ENCODE measurements at places on chromosomes 2 and 18.

DNA sequence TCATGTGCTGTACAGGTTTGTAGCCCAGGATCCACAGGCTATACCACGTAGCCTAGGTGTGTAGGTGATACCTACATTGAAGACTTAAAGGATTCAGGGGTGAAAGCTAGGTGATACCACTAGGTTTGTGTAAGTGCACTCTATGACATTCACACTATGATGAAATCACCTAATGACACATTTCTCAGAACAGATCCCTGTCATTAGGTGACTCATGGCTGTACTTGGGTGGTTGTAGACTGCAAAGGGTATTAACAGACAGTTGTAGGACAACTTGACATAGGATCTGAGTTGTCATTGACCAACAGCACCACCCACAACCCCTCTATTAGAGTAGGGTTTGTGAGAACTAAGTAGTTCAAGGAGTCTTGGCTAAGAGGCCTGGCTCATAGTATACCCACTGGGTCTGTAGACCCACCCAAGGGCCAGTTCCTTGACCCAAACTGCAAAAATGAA is 27.7 kb upstream of the SMCHD1 start:
- DNase-seq: no peak

- DNase-seq: no peak
Measured at GRCh38 chr2:100110614-100111000, 31.8 kb downstream of the AFF3 start.

DNA sequence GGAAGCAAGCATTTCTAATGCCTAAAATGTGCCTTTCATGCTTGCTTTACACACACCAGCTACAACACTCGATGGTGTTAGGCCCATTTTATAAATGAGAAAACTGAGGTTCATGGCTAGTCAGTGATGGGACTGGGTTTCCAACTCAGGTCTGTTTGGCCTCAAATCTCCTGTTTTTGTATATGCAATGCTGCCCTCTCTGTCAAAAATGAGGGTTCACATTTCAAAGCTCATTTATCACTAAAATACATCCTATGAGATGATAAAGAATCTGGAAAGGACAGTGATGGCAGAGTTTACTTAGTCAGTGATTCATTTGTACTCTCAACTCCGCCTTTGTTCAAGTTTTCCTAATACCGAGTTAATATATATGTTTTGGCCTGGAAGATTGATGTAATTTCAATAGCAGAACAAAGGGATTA is 92.3 kb downstream of the KCTD1 start:
- DNase-seq: no peak

GRCh38 chr2:222319586-222320435 is 21.0 kb upstream of the PAX3 start:
- no peak for DNase-seq

- DNase-seq: no peak
Measured at GRCh38 chr2:190809876-190810525, 70.6 kb upstream of the GLS start.

GRCh38 chr2:42850016-42850805 is 57.8 kb upstream of the HAAO start:
- no peak for DNase-seq

DNA sequence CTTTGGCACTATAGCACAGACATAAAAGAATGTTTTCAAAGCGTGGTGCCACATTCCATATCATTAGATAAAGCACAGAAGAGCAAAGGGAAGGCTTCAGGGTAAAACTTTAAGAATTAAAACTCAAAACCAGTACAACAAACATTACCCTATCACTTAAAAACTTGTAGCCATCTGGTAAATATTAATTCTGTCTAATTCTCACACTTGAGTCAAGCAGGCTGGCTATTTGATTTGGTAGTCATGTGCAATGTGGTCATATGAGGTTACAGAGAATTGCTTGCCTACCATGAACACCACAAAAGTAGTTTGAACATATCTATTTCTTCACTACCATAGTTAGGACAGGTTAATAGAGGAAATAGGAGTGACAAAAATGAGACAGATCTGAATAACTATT is 244.9 kb downstream of the IRS1 start:
- DNase-seq: no peak

- no peak for DNase-seq
Measured at GRCh38 chr2:9797681-9798556, 45.4 kb upstream of the TAF1B start.

- no peak for DNase-seq
Measured at GRCh38 chr2:112074506-112074905, 19.4 kb downstream of the TMEM87B start.

GRCh38 chr2:84026818-84027217 is 432.3 kb downstream of the SUCLG1 start:
- DNase-seq: no peak

DNA sequence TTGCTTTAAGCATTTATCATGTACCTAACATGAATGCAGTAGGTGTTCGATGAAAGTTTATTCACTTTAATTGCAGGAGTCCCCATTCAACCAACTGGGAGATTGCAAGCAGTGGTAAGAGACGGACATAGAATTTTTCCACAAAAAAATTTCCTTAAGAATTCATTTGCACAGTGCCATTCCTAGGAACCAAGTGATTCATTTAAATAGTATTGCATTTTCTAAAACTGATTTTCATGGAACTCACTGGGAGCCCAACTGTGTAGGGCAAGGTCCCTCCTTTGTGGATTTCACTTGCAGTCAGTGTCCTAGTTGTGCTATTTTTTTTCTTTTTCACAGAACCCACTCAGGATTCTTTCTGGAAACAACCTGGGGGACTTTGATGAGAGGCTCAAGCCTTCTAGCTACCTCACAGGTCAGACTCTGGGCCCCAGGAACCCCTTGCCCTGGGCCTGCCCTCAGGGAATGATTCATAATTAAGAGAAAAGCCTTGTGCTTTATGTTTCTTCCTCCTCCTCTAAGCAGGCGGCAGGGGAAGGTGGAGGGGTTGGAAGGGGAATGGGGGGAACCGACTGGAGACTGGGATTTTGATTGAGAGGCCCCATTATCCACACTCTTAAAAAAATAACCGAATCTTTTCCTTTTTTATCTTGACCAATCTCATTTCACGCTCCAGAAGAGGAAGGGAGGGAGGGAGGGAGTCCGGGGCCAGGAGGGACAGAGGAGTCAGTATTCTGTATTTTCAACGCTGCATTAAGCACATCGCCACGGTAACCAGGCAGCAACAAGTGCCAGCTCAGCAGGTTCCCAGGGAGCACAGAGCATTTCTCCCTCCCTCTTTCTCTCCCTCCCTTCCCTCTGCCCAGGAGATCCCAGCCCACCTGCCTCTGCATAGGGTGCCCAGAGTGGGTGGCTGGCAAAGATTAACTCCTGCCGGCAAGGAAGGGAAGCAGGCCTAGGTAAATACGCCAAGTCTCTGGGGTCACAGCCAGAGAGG is 51.8 kb downstream of the PSD4 start:
- no peak for DNase-seq

DNA sequence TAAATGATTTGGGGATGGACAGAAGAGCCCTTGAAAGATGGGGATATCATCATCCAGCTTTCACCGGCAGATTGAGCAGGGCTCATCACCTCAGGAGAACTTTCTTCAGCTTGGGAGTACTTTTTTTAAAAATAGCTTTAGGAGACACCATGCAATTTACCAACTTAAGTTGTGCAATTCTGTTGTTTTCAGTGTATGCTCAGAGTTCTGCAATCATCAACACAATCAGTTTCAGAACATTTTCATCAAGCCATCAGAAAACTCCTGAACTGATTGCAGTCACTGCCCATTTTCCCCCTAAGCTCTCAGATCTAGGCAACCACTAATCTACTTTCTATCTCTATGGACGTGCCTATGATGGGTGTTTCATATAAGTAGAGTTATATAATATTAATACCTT is 117.7 kb downstream of the CRIM1 start:
- DNase-seq: no peak

GRCh38 chr2:42288811-42289210 is 72.2 kb downstream of the COX7A2L start:
- DNase-seq: no peak

GRCh38 chr2:88596141-88596830 is 31.0 kb downstream of the EIF2AK3 start:
- no peak for DNase-seq

- no peak for DNase-seq
Measured at GRCh38 chr2:128307595-128307994, 11.1 kb downstream of the HS6ST1 start.

DNA sequence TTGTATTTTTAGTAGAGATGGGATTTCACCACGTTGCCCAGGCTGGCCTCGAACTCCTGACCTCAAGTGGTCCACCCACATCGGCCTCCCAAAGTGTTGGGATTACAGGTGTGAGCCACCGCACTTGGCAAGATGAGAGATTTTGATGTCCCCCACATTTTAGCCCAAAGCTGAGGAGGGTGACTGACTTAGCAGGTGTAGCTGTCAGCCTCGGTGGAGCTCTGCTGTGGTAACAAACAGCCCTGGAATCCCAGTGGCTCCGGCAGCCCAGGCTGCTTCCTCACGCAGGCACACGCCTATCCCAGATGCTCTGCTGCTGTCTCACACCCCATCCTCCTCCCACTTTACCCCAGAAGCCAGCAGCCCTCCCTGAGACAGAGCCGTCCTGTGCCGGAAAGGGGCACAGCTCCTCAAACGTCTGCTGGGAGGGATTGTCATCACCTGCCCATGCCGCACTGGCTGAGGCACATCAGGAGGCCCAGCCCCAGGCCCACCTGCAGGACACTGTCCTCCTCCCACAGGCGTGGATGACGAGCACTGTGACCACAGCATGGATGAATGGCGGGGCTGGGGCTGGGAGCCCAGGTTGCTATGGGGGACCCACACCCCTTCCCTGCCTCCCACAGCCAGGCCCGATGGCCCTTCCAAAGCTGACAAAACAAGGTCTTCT is 10.6 kb upstream of the BOK start:
- no peak for DNase-seq

GRCh38 chr2:230687498-230687897 is 25.1 kb upstream of the CAB39 start:
- no peak for DNase-seq

DNA sequence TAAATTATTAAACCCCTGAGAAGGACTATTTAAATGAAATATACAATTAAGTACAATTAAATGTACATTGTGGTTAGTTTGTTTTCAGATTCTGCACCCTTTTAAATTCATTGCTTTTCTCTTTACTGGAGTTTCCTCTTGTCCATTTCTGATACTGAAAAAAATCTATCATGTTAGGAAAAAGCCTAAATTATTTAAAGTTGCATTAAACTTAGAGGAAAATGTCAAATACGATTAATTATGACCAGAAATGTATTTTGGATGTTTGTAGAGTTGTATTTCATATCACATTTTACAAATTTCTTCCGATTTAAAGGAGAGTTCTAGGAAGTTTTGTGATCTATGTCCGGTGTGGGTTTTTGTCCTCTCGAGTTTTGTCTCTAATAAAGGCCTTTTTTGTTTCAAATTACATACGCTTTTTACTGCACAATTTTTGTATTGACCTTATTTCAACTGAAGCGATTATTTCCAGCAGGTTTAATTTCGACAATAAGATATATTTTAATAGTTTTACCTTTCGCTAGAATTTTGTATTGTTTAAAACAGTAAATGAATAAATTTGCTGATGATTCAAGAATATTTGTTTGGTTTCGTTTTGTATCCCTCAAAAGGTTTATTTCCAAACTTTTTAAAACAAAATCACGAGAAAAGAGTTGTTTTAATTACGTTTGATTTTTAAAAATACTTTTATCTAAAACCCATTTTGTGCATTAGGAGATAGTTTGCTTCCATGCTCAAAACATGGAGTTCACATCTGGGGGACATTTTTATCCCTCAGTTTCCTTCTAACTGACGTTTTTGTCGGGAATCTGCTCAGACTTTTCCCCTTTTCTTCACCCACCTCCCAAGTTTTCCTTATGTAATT is 3.3 kb upstream of the SATB2 start:
- no peak for DNase-seq

GRCh38 chr2:209331291-209331844 is 92.5 kb upstream of the MAP2 start:
- no peak for DNase-seq

- DNase-seq: no peak
Measured at GRCh38 chr2:120530781-120531180, 184.8 kb downstream of the INHBB start.

- no peak for DNase-seq
Measured at GRCh38 chr2:5007596-5007995, 684.6 kb upstream of the SOX11 start.

- DNase-seq: no peak
Measured at GRCh38 chr18:29104227-29104626, 927.3 kb upstream of the CDH2 start.

- no peak for DNase-seq
Measured at GRCh38 chr2:14616342-14616741, 16.2 kb upstream of the LRATD1 start.

DNA sequence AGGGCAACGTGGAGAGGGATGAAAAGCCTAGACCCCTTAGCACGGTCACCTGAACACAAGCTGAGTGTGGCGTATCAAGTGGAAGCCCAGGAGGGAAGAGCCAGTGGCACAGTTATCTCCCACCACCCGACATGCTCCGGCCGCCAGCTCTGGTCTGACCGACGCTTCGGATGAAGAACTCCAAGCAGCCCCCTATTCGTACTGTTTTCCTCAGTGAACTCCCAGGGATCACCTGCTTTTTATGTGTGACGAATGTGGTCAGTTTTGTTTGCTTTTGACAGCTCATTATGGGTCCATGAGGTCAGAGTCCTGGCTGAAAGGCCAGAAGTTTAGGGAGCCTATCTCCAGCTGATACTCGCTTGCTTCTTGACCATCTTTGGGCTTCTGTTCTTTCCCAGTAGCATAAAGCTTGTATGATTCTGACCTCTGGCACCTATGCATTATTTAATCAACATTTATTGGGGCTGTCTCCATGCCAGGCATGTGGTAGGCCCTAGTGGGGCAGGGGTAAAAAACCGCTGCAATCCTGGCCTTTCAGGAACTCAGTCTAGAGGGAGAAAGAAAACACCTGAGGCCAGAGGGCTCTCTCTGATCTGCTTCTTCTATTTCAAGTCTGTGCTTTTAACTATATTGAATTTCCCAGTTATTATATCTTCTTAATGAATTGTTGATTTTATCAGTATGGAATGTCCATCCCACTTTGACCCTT is 33.0 kb upstream of the MRPL33 start:
- no peak for DNase-seq

DNA sequence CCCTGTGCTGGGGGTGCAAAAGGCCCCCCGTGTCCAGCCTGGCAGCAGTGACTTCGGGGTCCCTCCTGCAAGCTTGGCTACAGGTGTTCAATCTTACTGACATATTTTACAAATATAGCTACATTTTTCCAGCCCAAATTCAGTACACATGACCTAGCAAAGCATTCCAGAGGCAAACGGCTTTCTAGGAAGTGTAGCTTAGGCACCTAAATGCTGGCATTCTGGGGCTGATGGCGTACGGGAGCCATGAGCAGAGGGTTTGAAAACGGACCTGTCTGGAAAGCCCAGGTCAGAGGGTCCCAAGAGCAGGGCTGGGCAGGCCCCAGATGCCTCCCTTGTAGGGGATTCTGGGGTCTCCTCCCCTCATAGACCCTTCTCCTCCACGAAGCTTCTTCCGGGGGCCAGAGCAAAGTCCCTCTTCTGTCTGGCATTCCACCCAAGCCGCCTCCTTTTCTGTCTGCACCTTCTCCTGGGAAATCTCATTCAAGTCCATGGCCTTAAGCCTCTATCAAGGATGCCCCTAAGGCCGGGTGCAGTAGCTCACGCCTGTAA is 63.3 kb upstream of the ASAP2 start:
- DNase-seq: no peak

GRCh38 chr2:54429054-54429453 is 27.1 kb upstream of the SPTBN1 start:
- DNase-seq: no peak

GRCh38 chr18:57208047-57208446 is 61.2 kb downstream of the BOD1L2 start:
- DNase-seq: no peak

Measured in stimulated activated naive CD4-positive, alpha-beta T cell (primary cell).